ENCODE measurements at places on chromosomes 5 and 9. TPM values are rescaled to one million over a fixed set of nuclear protein-coding genes. Genes with fewer than 3 reads are reported as not detected.

Gene ENTR1
- 74.5 TPM for total RNA-seq

Gene TAF11L9
- not detected for total RNA-seq

Gene NR6A1
- 1.7 TPM for total RNA-seq

Gene PLAC8L1
- total RNA-seq: not detected

Gene CDH6
- 0.05 TPM for total RNA-seq

Gene OR1J2
- not detected for total RNA-seq

Gene LECT2
- not detected for total RNA-seq

Gene DELE1
- total RNA-seq: 43.4 TPM

Gene GMCL2
- not detected for total RNA-seq

Gene CDH9
- not detected for total RNA-seq

Gene AMACR
- 16.5 TPM for total RNA-seq

Gene MORN5
- total RNA-seq: not detected

Gene FOXD4L4
- total RNA-seq: 0.03 TPM

Gene TRIP13
- total RNA-seq: 64.8 TPM
